ENCODE measurements at places on chromosomes 5 and 9.

GRCh38 chr9:106911951-106912350 lies 49.0 kb downstream of the ZNF462 start:
- DNase-seq = no peak

DNA sequence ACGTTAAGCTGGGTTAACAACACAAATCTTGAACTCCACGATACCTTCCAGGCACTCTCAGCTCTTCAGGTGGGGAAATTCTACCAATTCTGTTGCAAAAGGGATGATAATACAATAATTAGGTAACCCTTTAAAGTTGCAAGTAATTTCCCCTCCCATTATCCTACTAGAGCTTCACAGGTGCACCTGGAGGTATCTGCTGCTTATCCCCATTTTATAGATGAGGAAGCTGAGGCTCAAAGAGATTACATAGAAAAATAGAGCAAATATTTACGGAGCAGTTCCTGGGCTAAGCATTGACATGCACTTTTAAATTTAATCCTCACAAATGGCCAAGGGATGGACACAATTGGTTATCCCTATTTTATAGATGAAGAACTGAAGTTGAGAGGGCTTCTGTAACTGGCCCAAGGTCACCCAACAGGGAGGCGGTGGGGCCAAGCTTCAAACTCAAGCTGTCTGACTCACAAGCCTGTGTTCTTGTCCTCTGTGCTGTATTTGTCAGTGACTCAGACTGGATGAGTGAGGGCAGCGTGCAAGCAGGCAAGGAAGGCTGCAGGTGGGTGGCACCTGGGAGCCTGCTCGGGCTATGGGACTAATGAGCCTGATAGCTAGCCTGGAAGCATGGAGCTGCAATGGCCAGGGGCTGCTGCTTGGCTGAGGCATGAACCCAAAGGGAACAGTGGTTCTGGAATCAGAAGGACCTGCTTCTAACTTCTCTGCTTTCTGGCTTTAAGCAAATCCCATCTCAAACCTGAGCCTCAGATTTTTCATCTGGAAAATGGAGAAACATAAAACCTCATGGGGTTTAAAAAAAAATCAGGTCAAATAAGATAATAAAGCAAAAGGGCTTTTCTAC lies 105.5 kb downstream of the PDE6A start:
- DNase-seq = no peak

DNA sequence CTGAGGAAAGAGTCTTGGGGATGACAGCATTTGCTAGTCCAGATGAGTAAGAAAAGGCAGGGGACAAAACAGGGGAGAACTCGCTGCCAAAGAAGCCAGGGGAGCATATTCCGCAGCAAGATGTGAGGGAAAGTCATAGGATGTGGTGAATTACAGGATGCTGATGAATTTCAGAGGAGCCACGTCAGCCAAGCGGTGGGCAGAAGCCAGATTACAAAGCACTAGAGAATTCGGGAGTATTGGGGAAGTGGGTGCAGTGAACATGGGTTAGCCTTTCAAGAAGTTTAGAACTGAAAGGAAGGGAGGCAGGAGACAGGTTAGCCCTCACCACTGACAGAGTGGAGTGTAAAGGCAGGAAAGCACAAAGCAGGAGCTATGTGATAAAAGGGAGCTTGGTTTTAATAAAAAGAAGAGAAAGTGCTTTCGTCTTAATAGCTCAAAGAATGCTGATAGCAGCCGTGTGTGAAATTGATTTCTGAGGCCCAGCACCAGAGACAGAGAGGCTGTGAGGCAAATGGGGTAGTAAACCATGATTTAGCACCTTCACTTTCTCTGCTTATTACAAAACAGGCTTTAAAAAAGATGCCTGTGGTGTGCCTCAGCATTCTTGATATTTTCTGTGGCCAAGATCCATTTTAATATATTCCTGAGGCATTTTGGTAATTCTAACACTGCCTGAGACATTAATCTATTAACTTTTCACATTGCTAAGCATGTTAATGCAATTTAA lies 16.9 kb downstream of the ADAMTSL1 start:
- DNase-seq = no peak

DNA sequence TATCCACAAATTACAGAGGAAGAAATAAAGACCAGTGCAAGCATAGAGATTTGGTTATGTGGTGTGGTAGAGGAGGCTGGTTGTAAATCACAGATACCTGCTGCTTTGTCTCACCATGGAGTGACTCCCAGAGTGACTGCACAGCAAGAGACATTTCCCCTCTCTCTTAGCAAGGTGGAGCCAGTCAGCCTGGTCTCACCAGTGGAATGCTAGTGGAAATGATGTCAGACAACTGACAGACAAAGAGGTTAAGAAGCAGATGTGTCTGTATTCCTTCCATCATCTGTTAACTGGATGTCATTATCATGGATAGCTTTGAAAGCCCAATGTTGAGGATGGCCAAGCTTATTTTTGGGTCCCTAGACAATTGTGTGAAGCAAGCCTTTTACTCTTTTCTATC lies 509.4 kb upstream of the SEMA6A start:
- no peak for DNase-seq

DNA sequence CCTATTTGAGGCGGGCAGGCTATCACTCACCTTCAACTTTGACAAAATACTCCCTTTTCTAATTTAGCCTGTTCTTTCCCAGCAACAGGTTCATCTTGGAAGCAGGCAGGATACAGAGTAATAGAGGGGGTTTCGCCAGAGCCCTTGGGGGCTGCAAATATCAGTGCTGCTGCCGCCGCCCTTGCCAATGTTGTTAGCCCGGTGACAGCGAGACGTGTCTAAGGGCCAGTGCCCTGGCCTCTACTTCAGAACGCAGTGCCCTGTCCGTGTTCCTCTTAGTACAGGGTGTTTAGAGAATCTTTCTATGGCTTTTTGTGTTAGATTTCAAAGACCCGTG lies 703 bp downstream of the FAM120AOS start:
- no peak for DNase-seq

GRCh38 chr5:52758014-52758413 lies 29.7 kb upstream of the ITGA1 start:
- no peak for DNase-seq

DNA sequence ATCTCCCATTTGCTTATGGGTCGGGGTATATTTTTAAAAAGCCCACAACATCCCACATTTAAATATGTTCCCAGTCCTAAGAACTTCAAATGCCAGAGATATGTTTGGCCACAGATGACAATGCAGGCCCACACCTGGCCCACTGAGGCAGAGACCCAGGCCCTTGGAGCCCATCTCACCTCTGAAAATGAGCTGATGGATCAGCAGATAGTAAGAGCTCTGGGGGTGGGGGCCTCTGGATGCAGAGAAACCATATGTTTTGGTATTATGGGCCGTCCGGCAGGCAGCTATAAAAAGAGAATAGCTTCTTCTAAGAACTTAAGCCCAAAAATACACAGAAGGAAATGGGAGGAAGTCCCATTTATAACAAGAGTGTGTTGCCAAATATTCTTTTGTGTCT lies 256.0 kb downstream of the GRIA1 start:
- DNase-seq = no peak

DNA sequence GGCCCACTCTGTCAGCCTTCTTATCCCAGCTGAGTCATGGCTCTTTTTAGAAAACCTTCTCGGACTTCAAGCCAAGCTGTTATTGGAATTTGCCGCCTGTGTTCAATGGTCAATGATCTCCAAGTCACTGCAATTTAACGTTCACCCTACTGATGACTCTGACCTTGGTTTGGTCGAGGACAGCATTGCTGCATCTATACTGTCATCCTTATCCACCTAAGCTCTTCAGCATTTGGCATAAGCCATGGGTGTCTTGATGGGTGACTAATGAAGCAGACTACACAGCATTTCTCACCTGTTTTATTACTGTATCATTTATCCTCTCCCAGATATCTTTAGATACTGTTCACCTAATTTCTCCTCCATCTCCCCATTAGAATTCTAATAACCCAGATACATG lies 5.6 kb upstream of the HSPB3 start:
- DNase-seq = no peak

GRCh38 chr5:6861036-6861435 lies 147.8 kb downstream of the TENT4A start:
- no peak for DNase-seq

GRCh38 chr5:82164176-82164976 lies 113.8 kb downstream of the RPS23 start:
- no peak for DNase-seq

- DNase-seq = peak; percentile 60
Observed at GRCh38 chr9:71446473-71447411, 321.6 kb downstream of the CEMIP2 start.

GRCh38 chr5:180093651-180094382 lies 22.3 kb upstream of the RNF130 start:
- no peak for DNase-seq

GRCh38 chr5:181205761-181206649 lies 1.0 kb upstream of the TRIM7 start:
- no peak for DNase-seq

GRCh38 chr5:7087719-7088297 lies 308.1 kb upstream of the ADCY2 start:
- DNase-seq = no peak

DNA sequence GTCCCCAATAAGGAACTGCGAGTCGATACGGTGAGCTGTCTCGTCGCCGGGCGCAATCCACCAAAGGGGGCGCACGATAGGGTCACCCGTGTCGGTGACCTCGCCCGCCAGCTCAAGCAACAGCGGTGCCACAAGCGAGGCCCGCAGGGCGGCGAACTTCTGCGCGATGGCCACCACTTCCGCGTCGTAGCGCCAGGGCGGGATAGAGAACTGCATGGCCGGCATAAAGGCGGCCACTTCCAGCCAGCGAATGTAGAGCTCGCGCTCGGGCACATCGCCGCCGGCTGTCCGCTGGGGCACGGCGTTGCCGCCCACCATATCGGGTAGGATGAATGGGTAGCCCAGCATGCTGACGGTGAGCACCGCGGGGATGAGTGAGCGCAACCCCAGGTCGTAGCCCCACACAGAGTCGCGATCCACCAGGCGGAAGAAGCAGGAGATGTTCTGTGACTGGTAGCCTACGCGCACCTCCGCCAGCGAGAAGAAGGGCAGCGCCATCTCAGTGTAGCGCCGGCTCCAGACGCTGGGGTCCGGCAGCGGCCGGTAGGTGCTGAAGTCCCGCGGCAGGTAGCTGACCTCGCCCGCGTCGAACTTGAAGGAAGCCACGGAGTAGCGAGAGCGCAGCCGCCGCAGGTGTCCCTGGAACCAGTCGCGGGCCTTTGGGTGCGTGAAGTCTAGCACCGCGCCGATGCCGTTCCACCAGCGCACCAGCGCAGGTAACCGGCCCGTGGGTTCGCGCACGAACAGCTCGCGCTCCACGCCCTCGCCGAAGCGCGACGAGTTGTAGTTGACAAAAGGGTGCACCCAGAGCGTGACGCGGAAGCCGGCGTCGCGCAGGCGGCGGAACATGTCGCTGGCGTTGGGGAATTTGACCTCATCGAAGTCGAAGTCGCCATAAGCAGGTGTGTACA lies 5.5 kb downstream of the MYORG start:
- no peak for DNase-seq

DNA sequence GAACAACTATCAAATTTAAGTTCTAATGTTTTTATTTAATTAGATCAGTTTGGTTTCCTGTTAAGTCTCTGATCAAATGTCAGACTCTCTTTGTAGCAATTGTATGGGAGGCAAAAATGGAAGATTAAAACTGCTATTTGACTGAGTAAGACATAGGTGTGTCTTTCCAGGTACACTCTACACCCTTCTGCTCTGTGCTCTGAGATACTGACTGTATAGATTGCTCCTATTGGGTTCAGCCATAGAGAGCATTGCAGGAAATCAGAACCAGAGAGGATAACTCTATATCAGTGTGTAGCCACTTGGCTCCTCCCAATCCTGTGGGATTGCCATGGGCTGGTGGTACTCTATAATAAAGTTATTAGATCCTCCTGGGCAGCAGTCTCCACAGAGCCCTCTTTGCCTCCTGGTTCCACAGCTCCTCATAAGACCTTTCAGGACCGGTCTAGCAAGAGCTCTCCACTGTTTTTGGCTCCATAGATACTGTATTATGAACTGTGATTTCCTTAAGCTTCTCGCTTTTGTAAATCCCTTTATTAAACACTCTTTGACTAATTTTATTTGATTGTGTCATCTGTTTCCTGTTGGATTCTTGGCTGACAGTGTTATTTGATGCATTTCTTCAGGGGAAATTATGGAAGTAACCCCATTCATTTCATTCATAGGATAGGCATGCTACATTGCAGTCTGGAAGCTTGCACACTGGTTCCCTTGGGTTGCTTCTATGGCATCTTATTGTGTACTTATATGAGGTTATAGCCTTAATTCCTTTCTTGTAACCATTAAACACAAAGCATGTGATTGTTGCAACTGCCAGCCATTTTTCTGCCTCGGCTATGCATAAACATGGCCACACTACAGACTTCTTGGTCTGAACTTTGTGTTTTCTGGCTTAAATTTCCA lies 115.6 kb downstream of the VCAN start:
- no peak for DNase-seq

DNA sequence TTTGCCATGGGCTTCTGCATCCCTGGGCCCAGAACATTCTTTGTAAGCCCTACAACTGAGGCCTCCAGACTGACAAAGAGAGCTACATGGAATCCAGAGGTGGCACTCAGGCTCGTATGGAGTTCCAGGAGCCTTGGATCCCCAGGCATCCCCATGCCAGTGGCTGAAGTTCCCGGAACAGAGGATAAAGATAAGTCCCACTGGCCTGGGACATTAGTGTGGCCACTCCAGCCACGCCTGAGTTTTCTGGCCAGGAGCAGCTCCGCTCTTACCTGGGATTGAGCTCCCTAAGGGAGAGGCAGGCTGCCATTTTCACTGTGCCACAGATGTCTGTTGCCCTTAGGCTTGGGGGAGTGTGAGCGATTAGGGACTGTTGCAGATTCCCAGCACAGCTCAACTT lies 656.3 kb upstream of the FAM174A start:
- DNase-seq = no peak

- no peak for DNase-seq
Observed at GRCh38 chr5:92644266-92644886, 936.6 kb downstream of the NR2F1-AS1 start.

DNA sequence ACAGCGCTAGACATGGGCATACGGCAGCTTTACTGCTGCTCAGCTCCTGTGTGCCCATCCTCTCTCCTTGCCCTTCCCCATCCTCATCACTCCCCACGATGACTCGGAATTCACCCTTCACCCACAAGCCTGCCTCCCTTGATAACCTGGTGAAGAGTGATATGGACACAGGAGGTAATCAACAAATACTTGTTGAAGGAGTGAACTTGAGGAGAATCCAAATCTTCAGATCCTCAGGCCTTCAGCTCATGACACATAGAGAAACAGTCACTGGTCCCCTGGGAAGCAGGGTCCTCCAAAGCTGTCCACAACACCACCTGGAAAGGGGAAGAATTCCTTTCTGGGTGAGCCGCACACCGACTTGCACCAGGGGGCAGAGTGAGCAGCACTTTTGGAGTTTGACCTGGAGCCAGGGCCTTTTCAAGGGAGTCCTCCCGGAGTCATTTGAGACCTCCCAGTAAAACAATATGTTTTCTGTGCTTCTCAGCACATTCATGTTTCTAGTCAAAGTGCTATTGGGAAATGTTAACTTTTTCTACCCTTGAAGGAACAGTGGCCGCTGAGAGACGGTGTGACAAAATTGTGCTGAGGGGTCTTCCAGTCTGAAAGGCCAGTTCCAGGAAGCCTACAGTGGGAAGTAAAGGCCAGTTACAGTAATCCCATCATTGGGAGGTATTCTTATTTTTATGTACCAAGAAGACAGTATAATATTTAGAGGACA lies 332.3 kb downstream of the CWC27 start:
- peak; percentile 45 for DNase-seq
